ENCODE measurements at places on chromosomes 5 and 9. TPM values are rescaled to one million over a fixed set of nuclear protein-coding genes. Genes with fewer than 3 reads are reported as not detected.

DNA sequence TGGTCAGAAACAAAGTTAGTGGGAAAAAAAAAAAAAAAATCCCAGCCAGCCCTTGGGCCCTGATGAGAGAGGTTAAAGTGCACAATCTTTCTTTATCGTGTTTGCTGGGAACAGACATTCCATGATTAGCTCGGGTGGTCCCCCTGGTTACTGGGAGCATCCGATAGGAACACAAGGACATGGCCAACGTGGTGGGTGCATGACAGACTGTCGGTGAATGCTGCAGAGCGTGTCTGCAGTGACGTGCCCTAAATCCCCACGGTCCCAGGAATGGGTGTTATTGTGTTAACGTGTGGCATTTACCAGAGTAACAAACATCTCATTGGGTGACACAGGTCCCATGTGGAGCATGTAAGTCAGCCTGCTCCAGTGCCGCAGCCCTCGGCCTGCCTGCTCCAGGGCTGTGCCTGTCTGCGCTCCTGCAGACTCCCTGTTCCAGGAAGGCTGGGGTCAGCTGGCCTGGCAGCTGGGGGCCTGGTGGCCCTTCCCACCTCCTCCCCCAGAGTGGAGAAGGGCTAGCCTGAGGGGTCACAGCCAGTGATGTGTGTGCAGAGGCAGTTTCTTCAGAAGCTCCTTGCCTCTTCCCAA is 34.3 kb upstream of the TBC1D2 start:
- no peak overlapping the region for H3K4me3 ChIP-seq
- H3K27me3 ChIP-seq, result no peaks in the 10 kb centered on the region
- no peak for DNase-seq

DNA sequence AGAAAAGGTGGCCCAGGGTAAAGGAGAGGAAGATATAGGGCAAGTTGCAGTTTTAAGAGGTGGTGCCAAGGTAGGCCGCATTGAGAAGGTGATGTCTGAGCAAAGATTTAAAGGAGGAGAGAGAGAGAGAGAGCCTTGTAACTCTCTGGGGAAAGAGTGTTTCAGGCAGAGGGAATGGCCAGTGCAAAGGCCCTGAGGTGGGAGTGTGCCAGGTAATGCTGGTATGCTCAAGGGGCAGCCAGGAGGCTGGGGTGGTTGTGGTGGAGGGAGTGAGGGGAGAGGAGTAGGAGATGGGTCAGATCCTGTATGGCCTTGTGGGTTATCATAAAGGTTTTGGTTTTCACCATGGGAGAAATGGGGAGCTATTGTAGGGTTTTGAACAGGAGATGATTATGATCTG is 9.9 kb downstream of the MCCC2 start:
- H3K27me3 ChIP-seq, result no peaks in the 10 kb centered on the region
- no peak overlapping the region for H3K4me3 ChIP-seq
- no peak overlapping the region for H3K27ac ChIP-seq

GRCh38 chr5:156582193-156582598 is 255.2 kb downstream of the SGCD start:
- no peaks in the 10 kb centered on the region for H3K36me3 ChIP-seq
- no peak overlapping the region for H3K4me3 ChIP-seq
- H3K4me1 ChIP-seq, result no peaks in the 10 kb centered on the region
- DNase-seq, result no peak

Gene NTRK2
- total RNA-seq, result 0.23 TPM

- no peaks in the 10 kb centered on the region for H3K27me3 ChIP-seq
- H3K36me3 ChIP-seq, result peaks cover 48% of the 10 kb centered on the region
- no peak for DNase-seq
- no peak overlapping the region for H3K27ac ChIP-seq
- H3K4me1 ChIP-seq, result no peaks in the 10 kb centered on the region
These were observed 9.5 kb downstream of the MTRR start for GRCh38 chr5:7878381-7878873.

DNA sequence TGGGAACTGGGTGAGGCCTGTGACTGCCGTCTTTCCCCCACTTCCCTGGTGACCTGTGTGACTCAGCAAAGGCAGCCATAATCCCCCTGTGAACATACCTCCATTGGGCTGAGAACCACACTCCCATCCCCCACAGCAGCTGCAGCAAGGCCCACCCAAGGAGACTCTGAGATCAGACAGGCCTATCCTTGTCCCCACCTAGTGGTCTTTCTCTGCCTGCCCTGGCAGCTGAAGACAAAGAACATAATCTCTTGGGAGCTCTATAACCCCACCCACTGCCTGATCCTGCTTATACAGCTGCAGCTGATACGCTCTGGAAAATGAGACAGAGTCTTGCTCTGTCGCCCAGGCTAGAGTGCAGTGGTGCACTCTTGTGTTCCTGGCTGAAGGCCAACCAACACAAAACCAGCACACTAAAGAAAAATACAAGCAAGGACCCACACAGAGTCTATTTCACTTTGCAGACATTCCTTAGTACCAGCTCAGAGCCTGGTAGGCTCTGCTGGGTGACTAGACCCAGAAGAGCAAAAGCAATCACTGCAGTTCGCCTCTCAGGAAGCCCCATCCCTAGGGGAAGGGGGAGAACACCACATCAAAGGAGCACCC is 106.7 kb downstream of the MCTP1 start:
- H3K36me3 ChIP-seq, result no peaks in the 10 kb centered on the region
- H3K27me3 ChIP-seq, result peaks cover 2% of the 10 kb centered on the region
- no peak for DNase-seq
- H3K27ac ChIP-seq, result no peak overlapping the region

DNA sequence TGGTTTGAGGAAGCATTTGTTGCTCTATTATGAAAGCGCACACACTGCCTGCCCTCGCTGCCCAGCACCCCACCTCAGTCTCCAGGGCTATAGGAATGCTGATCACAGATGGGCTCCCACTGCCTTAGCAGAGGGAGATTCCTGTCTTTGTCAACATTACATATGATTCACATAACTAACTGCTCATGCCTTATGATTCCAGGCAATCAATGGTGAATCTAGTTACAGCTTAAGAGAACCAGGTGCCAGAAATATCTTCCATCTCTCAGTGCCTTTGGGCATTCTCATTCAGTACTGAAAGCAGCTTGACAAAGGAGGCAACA is 458.9 kb upstream of the C9orf72 start:
- no peaks in the 10 kb centered on the region for H3K27me3 ChIP-seq
- no peak overlapping the region for H3K4me3 ChIP-seq
- H3K36me3 ChIP-seq, result no peaks in the 10 kb centered on the region
- H3K4me1 ChIP-seq, result no peaks in the 10 kb centered on the region

Gene REEP2
- 6.5 TPM for total RNA-seq

- H3K4me1 ChIP-seq, result no peaks in the 10 kb centered on the region
- H3K27ac ChIP-seq, result no peak overlapping the region
- no peaks in the 10 kb centered on the region for H3K36me3 ChIP-seq
- no peaks in the 10 kb centered on the region for H3K27me3 ChIP-seq
These were observed 11.1 kb upstream of the DMXL1 start for GRCh38 chr5:119059740-119060255.

DNA sequence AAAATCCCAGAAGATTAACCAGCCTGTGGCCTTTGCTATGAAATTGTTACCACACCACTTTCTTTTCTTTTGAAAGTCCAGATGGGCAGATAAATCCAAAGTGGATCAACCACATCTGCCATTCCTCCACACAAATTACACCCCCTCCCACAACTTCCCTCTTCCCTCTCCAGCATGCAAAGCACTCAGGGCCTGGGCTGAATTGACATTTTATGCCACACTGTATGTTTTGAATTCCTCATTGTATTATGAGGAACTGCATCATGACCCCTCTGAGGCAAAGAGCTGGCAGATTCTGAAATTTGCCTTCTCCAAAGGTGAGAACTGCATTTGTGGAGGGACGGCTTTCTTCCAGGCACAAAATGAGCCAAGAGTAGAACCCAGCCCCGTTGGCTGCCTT is 589.2 kb upstream of the KLF4 start:
- H3K36me3 ChIP-seq, result no peaks in the 10 kb centered on the region
- no peak overlapping the region for H3K27ac ChIP-seq
- no peaks in the 10 kb centered on the region for H3K27me3 ChIP-seq
- no peaks in the 10 kb centered on the region for H3K4me1 ChIP-seq
- DNase-seq, result no peak

DNA sequence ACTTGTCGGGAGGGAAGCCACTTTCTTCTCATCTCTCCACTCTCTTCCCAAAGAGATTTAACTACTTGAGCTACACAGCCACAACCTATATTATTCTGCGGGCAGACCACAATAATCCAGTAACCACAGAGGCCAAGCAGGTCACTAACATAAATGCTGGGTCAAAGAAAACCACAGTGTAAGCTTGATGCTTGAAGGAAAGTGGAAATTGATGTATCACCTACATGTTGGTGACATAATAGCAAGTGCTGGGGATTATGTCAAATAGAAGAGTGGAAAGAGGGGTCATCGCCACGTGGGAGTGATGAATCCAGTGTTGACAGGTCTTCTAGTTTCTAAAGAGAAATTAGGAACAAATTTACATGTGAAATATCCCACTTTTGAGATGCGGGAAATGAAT is 40.9 kb downstream of the RFK start:
- DNase-seq, result no peak
- H3K4me3 ChIP-seq, result no peak overlapping the region
- H3K36me3 ChIP-seq, result no peaks in the 10 kb centered on the region
- H3K4me1 ChIP-seq, result no peaks in the 10 kb centered on the region
- no peak overlapping the region for H3K27ac ChIP-seq

- H3K36me3 ChIP-seq, result no peaks in the 10 kb centered on the region
- H3K27me3 ChIP-seq, result no peaks in the 10 kb centered on the region
- H3K4me3 ChIP-seq, result no peak overlapping the region
- no peaks in the 10 kb centered on the region for H3K4me1 ChIP-seq
These were observed 482.9 kb downstream of the AGTPBP1 start for GRCh38 chr9:85258823-85259370.

GRCh38 chr5:9920697-9921096 is 290.5 kb upstream of the TAS2R1 start:
- H3K27ac ChIP-seq, result no peak overlapping the region
- H3K4me3 ChIP-seq, result no peak overlapping the region
- H3K36me3 ChIP-seq, result no peaks in the 10 kb centered on the region

- DNase-seq, result no peak
- H3K36me3 ChIP-seq, result peaks cover 16% of the 10 kb centered on the region
- peaks cover 11% of the 10 kb centered on the region for H3K4me1 ChIP-seq
- H3K4me3 ChIP-seq, result no peak overlapping the region
- H3K27me3 ChIP-seq, result no peaks in the 10 kb centered on the region
- no peak overlapping the region for H3K27ac ChIP-seq
These were observed 4.3 kb upstream of the DDX41 start for GRCh38 chr5:177520916-177521513.

DNA sequence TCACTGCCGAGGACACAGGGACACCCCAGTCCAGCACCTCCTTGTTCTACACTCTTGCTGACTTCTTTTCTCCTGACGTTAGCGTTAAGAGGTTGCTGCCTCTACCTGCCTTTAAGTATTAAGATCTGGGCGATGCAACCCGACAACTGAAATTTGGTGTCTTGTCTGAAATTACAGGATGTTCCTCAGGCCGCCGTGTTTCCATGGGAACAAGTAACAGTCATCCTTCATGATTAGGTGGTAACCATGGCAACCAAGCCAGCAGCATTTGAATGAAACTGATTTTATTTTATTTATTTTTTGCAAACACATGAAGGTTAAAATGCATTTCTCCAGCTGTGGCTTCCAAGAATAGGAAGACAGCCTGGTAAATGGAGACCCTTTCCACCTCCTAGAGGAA is 20.8 kb downstream of the DAB2IP start:
- DNase-seq, result no peak
- H3K4me1 ChIP-seq, result no peaks in the 10 kb centered on the region
- H3K27ac ChIP-seq, result no peak overlapping the region
- H3K36me3 ChIP-seq, result no peaks in the 10 kb centered on the region
- H3K4me3 ChIP-seq, result no peak overlapping the region

- H3K4me1 ChIP-seq, result no peaks in the 10 kb centered on the region
- H3K36me3 ChIP-seq, result no peaks in the 10 kb centered on the region
- H3K27ac ChIP-seq, result no peak overlapping the region
- DNase-seq, result no peak
These were observed 97.3 kb downstream of the PRRT1B start for GRCh38 chr9:131642496-131643083.

DNA sequence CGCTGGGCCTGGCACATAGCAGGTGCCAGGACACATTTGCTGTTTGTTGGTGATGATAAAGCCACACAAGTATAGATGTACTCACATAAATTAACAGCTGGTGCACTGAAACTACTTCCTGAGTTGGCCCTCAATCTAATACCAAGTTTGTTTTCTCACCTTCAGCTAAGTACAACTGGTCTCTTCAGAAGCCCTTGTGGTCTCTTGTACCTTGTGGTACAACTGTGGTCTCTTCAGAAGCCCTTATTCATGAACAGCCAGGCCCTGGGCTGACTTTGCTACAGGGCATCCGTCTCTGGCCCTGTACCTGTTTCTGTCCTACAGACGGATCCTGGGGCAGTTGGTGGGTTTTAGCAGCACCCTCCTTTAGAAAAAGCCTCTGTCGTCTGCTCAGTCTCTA is 81.5 kb downstream of the DAB2IP start:
- H3K4me1 ChIP-seq, result peaks cover 22% of the 10 kb centered on the region
- H3K27ac ChIP-seq, result no peak overlapping the region
- no peaks in the 10 kb centered on the region for H3K27me3 ChIP-seq
- DNase-seq, result no peak

DNA sequence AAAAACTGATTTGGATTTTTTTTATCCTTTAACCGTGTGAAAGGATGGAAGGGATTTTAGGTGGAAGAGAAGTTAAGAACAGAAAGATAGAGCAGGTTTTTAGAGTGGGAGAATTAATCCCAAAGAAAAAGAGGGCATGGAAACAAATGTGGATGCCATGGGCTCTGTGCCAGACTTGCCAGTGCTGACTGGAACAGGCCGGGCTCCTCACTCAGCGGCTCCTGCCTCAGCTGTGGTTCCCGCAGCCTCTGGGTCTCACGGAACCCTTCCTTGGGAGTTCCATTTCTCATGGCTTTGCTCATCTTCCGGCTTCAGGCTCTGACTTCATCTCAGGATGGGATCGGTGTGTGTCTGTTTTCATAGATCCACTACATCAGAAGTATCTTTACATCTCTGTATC is 30.4 kb upstream of the SLC2A8 start:
- H3K27ac ChIP-seq, result no peak overlapping the region
- no peak overlapping the region for H3K4me3 ChIP-seq
- H3K4me1 ChIP-seq, result no peaks in the 10 kb centered on the region
- no peaks in the 10 kb centered on the region for H3K36me3 ChIP-seq
- no peaks in the 10 kb centered on the region for H3K27me3 ChIP-seq
- DNase-seq, result no peak

DNA sequence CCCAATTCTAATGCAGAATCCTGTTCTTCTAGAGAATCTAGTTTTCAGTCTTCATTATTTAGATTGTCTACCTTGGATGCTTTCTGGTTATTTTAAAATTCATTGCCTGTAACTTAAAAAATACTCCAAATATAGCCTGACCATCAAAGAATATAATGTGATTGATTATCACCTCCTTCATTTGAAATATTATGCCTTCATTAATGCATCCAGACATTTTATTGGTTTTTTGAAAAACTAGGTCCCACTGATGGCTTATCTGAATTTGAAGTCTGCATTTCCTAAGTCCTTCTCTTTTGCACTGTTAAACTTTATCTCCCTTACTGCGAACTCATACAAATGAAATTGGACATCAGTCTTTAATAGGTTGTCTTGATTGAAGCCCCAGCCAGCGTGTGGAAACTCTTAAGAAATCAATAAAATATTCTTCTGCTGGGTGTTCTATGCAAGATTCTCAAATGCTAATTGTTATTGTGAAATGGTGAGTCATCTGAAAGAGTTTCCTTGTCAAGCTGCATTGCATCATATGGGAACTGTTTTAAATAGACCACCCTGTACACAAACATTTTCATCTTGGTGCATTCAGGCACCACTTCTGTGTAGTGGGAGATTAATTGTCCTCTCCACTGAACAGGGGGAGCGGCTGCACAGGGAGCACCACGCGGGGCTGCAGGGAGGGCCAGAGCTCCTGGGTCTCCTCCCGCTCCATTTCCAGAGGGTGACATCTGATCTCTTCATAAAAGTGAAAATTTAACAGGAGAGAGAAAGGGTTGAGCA is 92.3 kb upstream of the FANCC start:
- no peak for DNase-seq
- no peak overlapping the region for H3K4me3 ChIP-seq
- no peaks in the 10 kb centered on the region for H3K36me3 ChIP-seq
- no peak overlapping the region for H3K27ac ChIP-seq
- peaks cover 9% of the 10 kb centered on the region for H3K4me1 ChIP-seq

Data from Panc1 (cell line).